Stimulated activated CD8-positive, alpha-beta memory T cell treated with anti-CD3 and anti-CD28 coated beads, Interleukin-15, amount 100 ng/mL, for 4 hours (primary cell): ENCODE measurements at places on chromosomes 1 and 21.

- DNase-seq: no peak
Observed at GRCh38 chr1:92887465-92887864, 55.6 kb downstream of the RPL5 start.

GRCh38 chr1:86990826-86991225 is 76.4 kb downstream of the HS2ST1 start:
- no peak for DNase-seq

DNA sequence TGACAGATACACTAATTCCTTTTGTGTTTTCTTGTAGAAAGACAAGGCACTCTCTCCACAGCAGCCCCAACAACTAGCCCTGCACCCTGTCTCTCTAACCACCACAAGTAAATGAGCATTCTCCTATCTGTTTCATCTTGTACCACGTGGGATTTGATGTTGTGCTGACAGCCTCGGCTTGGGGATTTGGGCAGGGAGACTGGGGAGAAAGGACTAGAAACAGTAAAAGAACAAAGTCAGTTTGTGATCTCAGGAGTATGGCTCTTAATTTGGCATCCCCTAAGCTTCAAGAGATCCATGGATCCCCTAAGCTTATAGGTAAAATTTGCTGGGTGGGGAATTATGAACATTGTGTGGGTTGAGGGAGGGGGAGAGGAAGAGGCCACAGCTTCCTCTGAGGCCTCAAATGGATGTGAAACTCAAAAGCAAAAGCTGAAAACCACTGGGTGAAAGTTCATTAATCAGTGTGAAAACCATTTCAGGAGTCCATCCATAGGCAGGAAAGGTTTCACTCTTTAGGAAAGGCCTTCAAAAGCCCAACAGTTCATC is 3.1 kb downstream of the C1orf162 start:
- DNase-seq: no peak

GRCh38 chr21:34886240-34887104 is 162.6 kb downstream of the RUNX1 start:
- DNase-seq: no peak

GRCh38 chr1:222697203-222697602 is 15.1 kb downstream of the AIDA start:
- DNase-seq: no peak
